Peyer's patch (tissue), 4 donors: ENCODE measurements at places on chromosomes 11 and 22. TPM values are rescaled to one million over a fixed set of nuclear protein-coding genes. Genes with fewer than 3 reads are reported as not detected.
A peak's percentile ranks its signal among the peaks of the same experiment; 100 is the strongest.

Gene SMIM35
- total RNA-seq = not detected

Gene CCDC87
- total RNA-seq = not detected

Gene MEI1
- 20.6 TPM for total RNA-seq

Gene TMEM151A
- 0.27 TPM for total RNA-seq

Gene MS4A4A
- 4.1 TPM for total RNA-seq

Gene CENATAC
- 101 TPM for total RNA-seq

Gene UQCC3
- total RNA-seq = 13.4 TPM

Gene KCTD21
- total RNA-seq = 21.5 TPM

Gene PGA5
- total RNA-seq = not detected

Gene RIMBP3C
- total RNA-seq = 0.83 TPM

Gene MICALL1
- 29.0 TPM for total RNA-seq

GRCh38 chr11:69431893-69432738 lies 49.3 kb upstream of the LINC01488 start:
- no peak for DNase-seq
- H3K27ac ChIP-seq = no peak overlapping the region
- H3K4me3 ChIP-seq = no peak overlapping the region
- H3K36me3 ChIP-seq = no peaks in the 10 kb centered on the region

DNA sequence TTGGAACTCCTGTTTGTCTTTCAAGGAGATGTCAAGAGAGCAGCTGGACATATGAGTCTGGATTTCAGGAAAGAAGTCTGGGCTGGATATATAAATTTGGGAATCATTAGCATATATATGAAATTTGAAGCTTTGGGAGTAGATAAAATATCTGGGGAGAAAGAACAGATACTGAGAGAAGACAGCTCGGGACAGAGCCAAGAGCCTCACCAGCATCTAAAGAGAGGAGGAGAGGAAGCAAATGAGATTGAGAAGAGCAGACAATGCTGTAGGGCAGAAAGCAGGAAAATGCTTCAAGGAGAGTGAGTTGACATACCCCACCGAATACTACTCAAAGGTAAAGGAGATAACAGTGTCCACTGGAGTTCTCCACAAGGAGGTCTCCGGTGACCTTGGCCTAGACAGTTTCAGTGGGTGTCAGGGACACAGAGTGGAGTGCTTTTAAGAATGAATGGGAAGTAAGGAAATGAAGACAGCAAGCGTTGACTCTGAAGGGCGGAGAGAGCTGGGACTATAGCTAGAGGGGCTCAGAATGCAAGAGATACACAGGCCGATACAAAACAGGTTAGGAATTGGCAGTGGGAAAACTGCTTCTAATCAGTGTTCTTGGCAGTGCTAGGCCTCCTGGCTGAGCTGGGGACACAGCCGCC lies 862 bp downstream of the APBB1 start:
- H3K4me1 ChIP-seq = no peaks in the 10 kb centered on the region
- no peaks in the 10 kb centered on the region for H3K27me3 ChIP-seq
- DNase-seq = no peak
- no peaks in the 10 kb centered on the region for H3K36me3 ChIP-seq

- H3K4me3 ChIP-seq = peak overlapping the region; percentile 24
- no peaks in the 10 kb centered on the region for H3K4me1 ChIP-seq
- DNase-seq = no peak
- H3K27me3 ChIP-seq = no peaks in the 10 kb centered on the region
These were observed 8.7 kb downstream of the DRAP1 start for GRCh38 chr11:65927904-65928397.

DNA sequence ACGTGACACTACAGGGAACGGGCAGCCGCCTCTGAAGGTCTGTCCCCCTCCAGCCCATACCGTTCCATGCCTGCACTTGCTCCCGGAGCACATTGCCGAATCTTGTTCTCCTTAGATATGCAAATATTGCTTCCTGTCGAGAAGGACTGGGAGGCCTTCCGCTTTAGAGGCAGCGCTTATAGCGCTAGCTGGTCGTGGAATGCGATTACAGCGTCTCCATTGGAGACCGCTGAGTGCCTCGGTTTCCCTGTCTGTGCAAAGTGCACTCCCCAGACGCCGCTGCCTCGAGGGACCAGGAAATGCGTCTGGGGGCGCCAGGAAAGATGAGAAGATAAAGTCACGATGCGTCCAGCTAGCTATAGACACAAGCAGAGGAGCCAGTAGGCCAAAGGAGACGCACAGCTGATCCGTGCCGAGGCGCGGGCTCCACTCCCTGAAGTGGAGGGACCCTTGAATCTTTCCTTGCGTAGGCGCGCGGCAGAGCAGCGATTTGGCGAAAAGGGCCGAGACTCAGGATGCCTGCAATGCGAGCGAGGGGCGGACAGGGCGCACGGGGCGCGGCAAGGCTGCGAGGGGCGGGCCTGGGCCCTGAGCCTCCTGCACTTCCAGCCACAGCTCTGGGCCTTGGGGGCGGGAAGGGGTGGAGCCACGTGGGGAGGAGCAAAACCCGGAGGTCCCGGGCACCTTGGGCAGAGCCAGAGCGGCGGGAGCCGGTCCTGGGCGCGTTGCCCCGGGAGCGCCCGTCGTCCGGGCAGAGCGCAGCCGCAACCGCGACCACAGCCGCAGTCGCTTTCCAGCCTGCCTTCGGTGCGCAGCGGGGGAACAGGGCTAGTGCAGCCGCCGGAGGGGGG lies at the start of gene RASSF10:
TSS of gene RASSF10 (plus strand) at position 692 of the 851 bp plus-strand sequence. CDS start 261 bp downstream, outside the sequence.
- no peak for DNase-seq
- H3K4me3 ChIP-seq = peak within 1 kb of the TSS; percentile 40
- H3K4me1 ChIP-seq = no peaks in the 10 kb centered on the region
- no peaks in the 10 kb centered on the region for H3K36me3 ChIP-seq
- no peak within 1 kb of the TSS for H3K27ac ChIP-seq
- no peaks in the 10 kb centered on the region for H3K27me3 ChIP-seq

DNA sequence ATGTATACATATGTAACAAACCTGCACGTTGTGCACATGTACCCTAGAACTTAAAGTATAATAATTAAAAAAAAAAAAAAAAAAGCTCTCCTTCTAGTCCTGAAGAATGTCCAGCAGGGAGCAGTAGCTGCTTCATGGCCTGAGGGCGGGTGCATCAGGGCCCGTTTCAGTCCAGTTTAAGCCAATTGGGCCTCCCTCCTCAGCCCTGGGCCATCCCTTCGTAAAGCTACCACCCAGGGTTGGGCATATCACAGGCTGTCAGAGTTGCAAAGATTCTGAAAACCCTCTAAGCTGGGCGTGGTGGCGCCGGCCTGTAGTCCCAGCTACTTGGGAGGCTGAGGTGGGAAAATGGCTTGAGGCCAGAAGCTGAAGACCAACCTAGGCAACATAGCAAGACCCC lies 5.4 kb downstream of the TMPRSS13 start:
- no peak overlapping the region for H3K27ac ChIP-seq
- H3K27me3 ChIP-seq = no peaks in the 10 kb centered on the region
- no peak for DNase-seq

- H3K27me3 ChIP-seq = no peaks in the 10 kb centered on the region
- no peak overlapping the region for H3K4me3 ChIP-seq
- DNase-seq = no peak
- no peak overlapping the region for H3K27ac ChIP-seq
- no peaks in the 10 kb centered on the region for H3K4me1 ChIP-seq
These were observed 133.7 kb upstream of the FIBIN start for GRCh38 chr11:26860091-26860780.

- no peaks in the 10 kb centered on the region for H3K27me3 ChIP-seq
- no peaks in the 10 kb centered on the region for H3K4me1 ChIP-seq
- no peak overlapping the region for H3K27ac ChIP-seq
- no peaks in the 10 kb centered on the region for H3K36me3 ChIP-seq
These were observed 58.7 kb upstream of the PRODH start for GRCh38 chr22:18994701-18995326.

DNA sequence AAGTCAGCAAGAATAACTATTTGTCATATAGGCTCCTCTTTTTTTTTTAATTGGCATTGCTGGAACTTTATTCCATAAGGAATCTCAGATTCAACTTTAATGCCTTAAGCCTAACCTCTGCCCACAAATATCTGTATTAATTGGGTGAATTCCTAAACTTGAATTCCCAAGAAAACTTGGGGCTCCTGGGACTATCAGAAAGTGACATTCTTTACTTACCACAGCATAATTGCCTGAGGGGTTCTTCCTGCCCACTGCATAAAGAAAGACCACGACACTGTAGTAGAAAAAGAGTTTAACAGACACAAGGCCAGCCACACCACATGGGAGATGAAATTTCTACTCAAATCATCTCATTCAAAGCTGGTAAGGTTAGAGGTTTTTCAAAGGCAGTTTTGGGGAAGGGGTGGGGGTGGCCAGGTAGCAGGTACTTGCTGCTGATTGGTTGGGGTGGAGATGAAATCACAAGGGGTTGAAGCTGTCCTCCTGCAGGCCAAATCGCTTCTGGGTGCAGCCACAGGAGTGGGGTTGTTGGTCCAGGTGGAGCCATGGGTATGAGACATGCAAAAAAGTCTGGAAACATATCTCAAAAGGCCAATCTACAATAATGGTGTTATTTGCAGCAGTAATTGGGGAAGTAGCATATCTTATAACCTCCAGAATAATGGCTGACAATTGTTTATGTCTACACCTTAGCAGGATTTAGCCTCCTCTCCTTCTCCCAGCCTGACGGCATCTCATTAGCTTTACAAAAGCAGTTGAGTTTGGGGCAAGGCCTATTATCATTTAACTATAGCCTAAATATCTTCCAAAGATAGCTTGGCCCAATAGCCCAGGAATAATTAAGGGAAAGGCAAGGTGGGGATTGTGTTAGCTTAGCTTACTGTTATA lies 4.8 kb upstream of the NLRP10 start:
- H3K27ac ChIP-seq = no peak overlapping the region
- H3K4me1 ChIP-seq = no peaks in the 10 kb centered on the region
- DNase-seq = no peak
- H3K36me3 ChIP-seq = no peaks in the 10 kb centered on the region

GRCh38 chr11:69374110-69374945 lies 80.4 kb downstream of the MYEOV start:
- H3K4me1 ChIP-seq = no peaks in the 10 kb centered on the region
- DNase-seq = peak; percentile 84
- no peaks in the 10 kb centered on the region for H3K36me3 ChIP-seq
- no peak overlapping the region for H3K4me3 ChIP-seq
- no peaks in the 10 kb centered on the region for H3K27me3 ChIP-seq

DNA sequence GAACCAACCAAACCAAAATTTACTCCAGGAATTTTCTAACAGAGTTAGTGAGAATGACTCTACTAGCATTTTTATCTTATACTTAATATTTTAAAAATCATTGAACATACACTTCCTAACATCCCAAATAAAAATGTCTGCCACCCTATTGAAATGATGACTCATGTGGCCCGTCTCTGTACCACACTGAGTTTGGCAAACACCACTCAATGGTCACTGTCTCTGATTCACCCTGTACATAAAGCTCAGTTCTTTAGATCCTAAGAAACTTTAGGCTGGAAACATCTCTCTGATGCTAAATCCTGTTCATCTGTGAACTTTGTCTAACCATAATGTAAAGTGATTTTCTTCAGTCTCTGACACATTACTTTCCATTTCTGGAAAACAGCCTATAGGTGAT lies 182.0 kb downstream of the CWF19L2 start:
- H3K27me3 ChIP-seq = no peaks in the 10 kb centered on the region
- H3K36me3 ChIP-seq = no peaks in the 10 kb centered on the region
- H3K4me3 ChIP-seq = no peak overlapping the region
- DNase-seq = no peak

DNA sequence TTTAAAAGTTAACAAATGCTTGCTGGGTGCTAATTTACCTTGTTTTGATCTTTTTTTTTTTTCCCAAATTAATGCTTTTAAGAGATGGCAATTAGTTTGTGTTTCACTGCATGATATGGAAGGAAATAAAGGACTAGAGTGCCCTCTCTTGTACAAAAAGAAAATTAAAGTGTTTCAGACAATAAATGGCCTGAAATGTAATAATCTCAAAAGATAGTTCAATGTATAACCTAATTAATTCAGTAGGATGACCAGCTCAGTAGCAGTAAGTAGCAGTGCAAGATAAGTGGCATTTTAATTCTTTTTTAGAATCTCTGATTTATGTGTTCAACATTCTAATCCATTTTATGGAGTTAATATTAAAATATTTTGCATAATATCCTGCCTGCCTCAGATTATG lies 39.9 kb upstream of the MYO18B start:
- no peak for DNase-seq
- H3K27ac ChIP-seq = no peak overlapping the region
- no peaks in the 10 kb centered on the region for H3K27me3 ChIP-seq
- H3K4me1 ChIP-seq = no peaks in the 10 kb centered on the region

GRCh38 chr11:123135863-123136446 lies 59.1 kb downstream of the CLMP start:
- no peaks in the 10 kb centered on the region for H3K27me3 ChIP-seq
- H3K36me3 ChIP-seq = no peaks in the 10 kb centered on the region
- H3K4me3 ChIP-seq = no peak overlapping the region
- H3K4me1 ChIP-seq = no peaks in the 10 kb centered on the region

- no peaks in the 10 kb centered on the region for H3K36me3 ChIP-seq
- H3K27me3 ChIP-seq = no peaks in the 10 kb centered on the region
These were observed 531.2 kb downstream of the KCNA4 start for GRCh38 chr11:29485641-29486040.

DNA sequence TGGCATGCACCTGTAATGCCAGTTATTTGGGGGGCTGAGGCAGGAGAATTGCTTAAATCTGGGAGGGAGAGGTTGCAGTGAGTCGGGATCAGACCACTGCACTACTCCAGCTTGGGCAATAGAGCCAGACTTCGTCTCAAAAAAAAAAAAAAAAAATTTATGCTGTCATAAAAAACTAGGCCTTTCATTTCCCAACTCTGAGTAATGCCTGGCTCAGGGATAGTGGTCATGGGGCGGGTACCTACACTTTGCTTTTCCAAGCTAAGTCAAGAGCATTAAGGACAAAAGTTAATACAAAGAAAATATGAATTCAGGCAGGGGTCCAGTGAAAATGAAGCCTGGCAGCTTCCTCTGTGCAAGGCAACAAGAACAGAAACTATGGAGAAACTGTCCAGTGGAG lies 16.3 kb downstream of the CPSF7 start:
- H3K36me3 ChIP-seq = peaks cover 100% of the 10 kb centered on the region
- H3K27me3 ChIP-seq = no peaks in the 10 kb centered on the region
- no peak for DNase-seq
- no peak overlapping the region for H3K27ac ChIP-seq
- H3K4me3 ChIP-seq = no peak overlapping the region

DNA sequence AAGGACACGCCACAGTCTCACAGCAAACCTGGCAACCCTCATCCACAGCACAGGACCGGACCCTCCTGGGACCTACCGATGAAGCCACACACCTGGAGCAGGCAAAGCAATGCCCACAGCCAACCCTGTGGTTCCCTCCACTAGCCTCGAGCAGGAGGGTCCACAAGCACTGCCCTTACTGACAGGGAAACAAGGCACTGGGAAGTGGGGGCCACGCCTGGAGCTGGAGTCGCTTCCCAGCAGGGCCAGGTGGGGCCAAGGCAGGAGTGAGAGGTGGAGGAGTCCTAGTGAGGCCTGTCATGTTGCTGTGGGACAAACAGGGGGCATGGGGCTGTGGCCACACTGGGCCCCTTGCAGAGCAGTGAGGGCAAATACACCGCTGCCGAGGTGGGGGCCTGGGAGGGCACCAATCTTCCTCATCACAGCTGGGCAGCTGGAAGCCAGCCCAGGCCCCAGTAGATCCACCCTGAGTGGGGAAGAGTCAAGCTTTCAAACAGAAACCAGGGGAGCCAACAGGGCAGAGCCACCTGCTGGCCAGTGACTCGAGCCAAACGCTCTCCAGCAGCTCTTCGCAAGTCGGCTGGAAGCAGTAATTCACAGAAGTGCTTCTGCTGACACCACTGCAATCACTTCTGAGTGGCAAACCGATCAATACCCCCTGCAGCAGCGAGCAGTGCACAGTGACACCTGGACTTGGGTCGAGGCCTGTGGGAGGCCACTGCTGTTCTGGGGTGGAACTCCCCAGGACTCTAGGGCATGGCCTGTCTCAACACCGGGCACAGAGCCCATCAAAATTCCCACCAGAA lies 13.7 kb downstream of the SULT4A1 start:
- H3K4me3 ChIP-seq = no peak overlapping the region
- H3K27me3 ChIP-seq = no peaks in the 10 kb centered on the region
- no peaks in the 10 kb centered on the region for H3K36me3 ChIP-seq
- DNase-seq = peak; percentile 42
- no peaks in the 10 kb centered on the region for H3K4me1 ChIP-seq
